NCI-H460 (cell line): ENCODE measurements at places on chromosomes 4 and X.

GRCh38 chr4:7060346-7061150 lies 7.3 kb downstream of the GRPEL1 start:
- no peak for DNase-seq

DNA sequence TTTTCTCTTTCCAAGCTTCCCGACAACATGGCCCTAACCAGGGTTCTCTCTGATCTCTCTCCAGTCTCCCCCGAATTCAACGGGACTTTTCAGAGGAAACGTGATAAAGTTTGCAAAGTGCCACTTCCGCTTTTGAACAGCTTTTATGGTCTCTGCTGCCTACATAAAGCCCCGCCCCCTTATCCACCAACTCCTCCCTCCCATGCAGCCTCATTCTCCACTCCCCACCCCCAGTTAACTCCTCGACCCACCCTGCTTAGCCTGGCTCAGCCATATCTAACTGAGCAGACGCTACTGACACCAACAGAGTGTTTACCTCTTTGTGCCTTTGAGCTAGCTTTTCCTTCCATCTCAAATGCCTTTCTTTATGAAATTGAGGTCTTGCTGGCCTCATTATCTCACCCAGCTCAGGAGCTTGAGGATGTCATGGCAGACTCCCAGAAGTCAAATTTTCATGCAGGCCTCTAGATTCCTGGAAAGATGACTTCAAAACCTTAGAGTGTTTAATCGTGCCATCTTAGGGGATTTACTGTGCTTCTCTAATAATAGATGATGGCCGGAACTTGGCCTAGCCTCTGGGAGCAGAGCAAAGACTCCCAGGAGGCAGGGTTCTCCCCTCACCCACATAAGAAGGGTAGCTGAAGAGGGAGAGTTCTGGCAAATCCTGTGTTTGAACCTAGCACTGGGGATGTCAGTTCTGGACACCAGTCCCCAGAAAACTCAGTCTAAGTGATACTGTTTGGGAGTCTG lies 606.0 kb downstream of the BCOR start:
- no peak for DNase-seq

GRCh38 chr4:152651473-152652060 lies 28.2 kb downstream of the TMEM154 start:
- DNase-seq = no peak

DNA sequence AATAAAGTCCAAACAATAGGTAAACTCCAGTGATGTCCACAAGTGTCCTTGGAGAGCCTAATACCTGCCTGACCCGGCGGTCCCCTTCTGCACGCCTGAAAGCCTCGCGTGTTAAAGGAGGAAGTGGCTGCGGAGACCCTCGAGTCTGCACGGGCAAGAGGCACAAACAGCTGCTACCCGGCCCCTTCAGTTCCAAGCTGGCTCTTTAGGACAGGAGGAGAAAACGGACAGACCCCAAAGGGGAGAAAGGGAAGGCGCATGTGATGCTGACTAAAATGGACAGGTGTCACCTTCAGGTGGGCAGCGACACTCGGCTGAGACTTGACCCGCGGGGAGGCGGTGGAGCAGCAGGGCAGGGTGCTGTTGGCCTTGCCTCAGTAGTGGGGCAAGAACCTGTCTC lies 102.7 kb upstream of the TENM3 start:
- DNase-seq = no peak

- DNase-seq = no peak
Measured at GRCh38 chrX:54116391-54116790, 66.7 kb downstream of the FAM120C start.
